NCI-H1105 treated with DMSO at 0.1 percent for 48 hours (cell line): ENCODE measurements at places on chromosomes 5 and 9.
A peak's percentile ranks its signal among the peaks of the same experiment; 100 is the strongest.

- no peak for DNase-seq
Measured at GRCh38 chr9:91111226-91111625, 250.5 kb downstream of the AUH start.

GRCh38 chr9:91898451-91899218, 51.4 kb downstream of the ROR2 start:
- DNase-seq: peak; percentile 13

- no peak for DNase-seq
Measured at GRCh38 chr9:78118742-78119473, 87.3 kb upstream of the GNAQ start.

DNA sequence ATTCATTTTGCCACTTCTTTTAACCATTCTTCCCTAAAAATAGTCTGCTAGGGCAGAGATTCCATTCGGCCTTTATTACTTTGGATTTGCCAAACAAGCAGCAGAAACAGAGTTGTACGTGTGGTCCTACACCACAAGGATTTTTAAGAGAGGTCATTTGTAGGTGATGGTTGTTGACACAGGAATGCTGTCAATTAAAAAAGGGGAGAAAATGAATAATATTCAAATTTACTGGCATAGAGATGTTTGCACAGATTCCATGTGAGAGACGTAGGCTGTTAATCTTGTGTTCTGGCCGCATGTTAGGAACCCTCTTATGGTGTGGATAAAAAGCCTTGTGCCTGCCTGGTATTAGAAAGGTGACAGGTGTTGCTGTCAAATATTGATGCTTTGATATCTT, 34.9 kb downstream of the TRIO start:
- no peak for DNase-seq

DNA sequence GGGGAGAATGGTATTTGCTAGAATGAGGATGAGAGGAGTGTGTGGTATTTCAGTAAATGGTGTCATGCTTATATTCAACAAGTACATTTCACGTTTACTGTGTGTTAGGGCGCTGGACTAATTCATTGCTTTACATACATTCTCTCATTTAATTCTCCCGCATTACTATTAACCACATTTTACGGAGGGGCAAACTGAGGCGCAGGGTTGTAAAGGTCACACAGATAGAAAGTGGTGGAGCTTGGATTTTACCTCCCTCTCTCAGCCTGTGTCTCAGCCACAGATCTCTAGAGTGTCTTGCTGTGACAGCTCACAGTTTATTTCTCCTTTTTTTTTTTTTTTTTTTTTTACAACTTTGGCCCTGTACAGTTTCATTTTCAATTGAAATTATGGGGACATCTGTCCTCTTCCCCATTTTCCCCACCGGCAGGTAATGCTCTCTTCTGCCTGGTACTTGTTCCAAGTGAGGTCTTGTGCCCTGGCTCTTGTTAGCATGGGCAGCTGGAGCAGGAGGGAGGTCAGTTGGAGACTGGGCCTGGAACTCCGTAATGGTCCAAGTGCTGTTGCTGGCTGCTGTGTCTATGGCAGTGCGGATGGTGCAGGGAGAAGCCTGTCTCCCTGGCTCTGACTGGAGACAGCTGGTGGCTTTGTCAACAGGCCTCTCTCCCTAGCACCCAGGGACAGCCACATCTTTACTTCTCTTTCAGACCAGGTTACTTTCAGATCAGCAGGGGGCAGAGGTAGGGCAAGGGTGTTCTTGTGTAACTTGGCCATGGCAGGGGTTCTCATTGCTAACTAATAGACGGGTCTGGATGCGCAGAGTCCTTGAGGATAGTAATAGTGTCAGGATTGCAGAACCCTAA, 20.5 kb upstream of the NDST1 start:
- DNase-seq: no peak
